Esophagus squamous epithelium (tissue), 5 donors: ENCODE measurements at places on chromosomes 2 and 18.

GRCh38 chr2:238905224-238905623, 57.3 kb downstream of the TWIST2 start:
- no peak for DNase-seq
- no peaks in the 10 kb centered on the region for H3K36me3 ChIP-seq
- no peaks in the 10 kb centered on the region for H3K27me3 ChIP-seq
- peaks cover 7% of the 10 kb centered on the region for H3K4me1 ChIP-seq
- H3K27ac ChIP-seq = no peak overlapping the region
- no peak overlapping the region for H3K4me3 ChIP-seq

- H3K27me3 ChIP-seq = no peaks in the 10 kb centered on the region
- peaks cover 27% of the 10 kb centered on the region for H3K4me1 ChIP-seq
- peak overlapping the region; percentile 74 for H3K27ac ChIP-seq
- H3K36me3 ChIP-seq = no peaks in the 10 kb centered on the region
- no peak overlapping the region for H3K4me3 ChIP-seq
These were observed 21.1 kb downstream of the INPP5D start for GRCh38 chr2:233081232-233081730.

- no peak overlapping the region for H3K4me3 ChIP-seq
- DNase-seq = no peak
- no peaks in the 10 kb centered on the region for H3K27me3 ChIP-seq
These were observed 205.4 kb upstream of the ACVR2A start for GRCh38 chr2:147639386-147639785.

GRCh38 chr2:143955401-143956065, 564.4 kb downstream of the ZEB2 start:
- peaks cover 9% of the 10 kb centered on the region for H3K4me1 ChIP-seq
- no peak for DNase-seq
- H3K4me3 ChIP-seq = no peak overlapping the region
- H3K36me3 ChIP-seq = no peaks in the 10 kb centered on the region
- no peaks in the 10 kb centered on the region for H3K27me3 ChIP-seq

- H3K36me3 ChIP-seq = no peaks in the 10 kb centered on the region
- H3K27me3 ChIP-seq = no peaks in the 10 kb centered on the region
- H3K4me1 ChIP-seq = no peaks in the 10 kb centered on the region
- H3K27ac ChIP-seq = no peak overlapping the region
These were observed 17.8 kb upstream of the KLF7 start for GRCh38 chr2:207183506-207183905.

DNA sequence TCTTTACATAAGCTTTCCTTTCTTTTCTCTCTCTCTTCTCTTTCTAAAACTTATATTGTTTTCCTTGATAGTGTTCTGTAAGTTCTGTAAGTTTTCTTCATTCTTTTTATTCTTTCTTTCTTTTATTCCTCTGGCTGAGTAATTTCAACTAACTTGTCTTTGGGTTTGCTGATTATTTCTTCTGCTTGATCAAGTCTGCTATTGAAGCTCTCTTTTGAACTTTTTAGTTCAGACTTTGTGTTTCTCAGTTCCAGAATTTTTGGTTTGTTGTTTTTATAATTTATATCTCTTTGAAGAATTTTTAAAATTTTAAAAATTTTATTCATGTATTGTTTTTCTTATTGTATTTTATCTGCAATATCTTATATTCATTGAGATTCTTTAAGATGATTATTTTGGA, 795.8 kb upstream of the SALL3 start:
- DNase-seq = no peak
- no peaks in the 10 kb centered on the region for H3K36me3 ChIP-seq
- H3K27ac ChIP-seq = no peak overlapping the region
- no peak overlapping the region for H3K4me3 ChIP-seq

DNA sequence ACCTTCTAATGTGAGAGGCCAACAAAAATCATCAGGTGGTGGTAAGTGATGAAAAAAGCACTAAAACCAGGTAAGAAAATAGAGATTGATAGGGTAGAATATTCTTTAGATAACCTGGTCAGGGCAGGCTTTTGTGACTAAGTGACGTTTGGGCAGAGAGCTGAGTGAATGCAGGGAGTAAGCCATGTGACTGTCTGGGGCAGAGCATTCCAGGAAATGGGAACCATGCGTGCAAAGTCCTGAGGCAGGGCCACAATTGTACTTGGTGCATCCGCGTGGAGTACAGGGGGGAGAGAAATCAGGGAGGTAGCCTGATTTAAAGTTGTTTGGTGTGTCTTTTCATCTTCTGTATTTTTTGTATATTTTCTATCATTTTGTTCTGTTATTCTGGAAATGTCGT, 102.5 kb downstream of the LYPD6B start:
- H3K4me3 ChIP-seq = no peak overlapping the region
- DNase-seq = no peak
- no peaks in the 10 kb centered on the region for H3K27me3 ChIP-seq
- H3K27ac ChIP-seq = no peak overlapping the region
- H3K4me1 ChIP-seq = no peaks in the 10 kb centered on the region

DNA sequence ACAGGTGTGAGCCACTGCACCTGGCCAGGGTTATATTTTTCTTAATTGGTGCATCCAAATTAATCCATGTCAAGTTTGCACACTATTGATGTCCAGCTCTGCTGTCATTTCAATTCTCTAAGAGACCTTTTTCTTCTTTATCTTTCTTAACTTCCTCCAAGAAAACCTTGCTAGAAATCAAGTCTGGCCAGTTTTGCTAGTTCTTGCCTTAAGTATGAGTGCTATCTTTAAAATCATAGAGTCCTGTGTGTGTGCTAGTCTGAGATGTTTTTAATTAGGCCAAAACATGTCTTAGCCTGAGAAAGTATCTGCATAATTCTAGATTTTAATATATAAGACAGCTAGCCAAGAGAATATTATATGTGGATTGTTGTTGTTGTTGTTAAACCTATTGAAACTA, 56.2 kb upstream of the SLC39A10 start:
- H3K27me3 ChIP-seq = no peaks in the 10 kb centered on the region
- DNase-seq = no peak
- no peaks in the 10 kb centered on the region for H3K36me3 ChIP-seq
- no peak overlapping the region for H3K27ac ChIP-seq

GRCh38 chr2:54618646-54619565, 104.6 kb upstream of the EML6 start:
- no peak for DNase-seq
- peak overlapping the region; percentile 57 for H3K27ac ChIP-seq
- peaks cover 4% of the 10 kb centered on the region for H3K4me1 ChIP-seq

DNA sequence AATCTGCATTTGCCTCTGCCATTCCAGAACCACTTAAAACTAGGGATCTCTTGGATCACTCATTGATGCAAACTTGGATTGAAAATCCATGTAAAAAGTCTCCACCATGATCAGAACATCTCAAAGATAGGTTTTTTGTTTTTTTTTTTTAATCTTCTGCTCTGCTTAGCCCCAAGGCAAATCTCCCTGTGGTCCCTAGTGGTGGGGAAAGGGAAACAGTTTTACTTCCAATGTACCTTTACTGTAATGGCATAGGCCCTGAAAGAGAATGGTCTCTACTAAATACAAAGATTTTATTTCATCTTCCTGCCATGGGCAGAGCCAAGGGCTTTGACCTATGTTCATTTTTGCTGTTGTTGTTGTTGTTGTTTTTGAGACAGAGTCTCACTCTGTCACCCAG, 78.4 kb downstream of the KANSL1L start:
- H3K27ac ChIP-seq = no peak overlapping the region
- no peaks in the 10 kb centered on the region for H3K27me3 ChIP-seq
- H3K36me3 ChIP-seq = peaks cover 4% of the 10 kb centered on the region
- H3K4me3 ChIP-seq = no peak overlapping the region

DNA sequence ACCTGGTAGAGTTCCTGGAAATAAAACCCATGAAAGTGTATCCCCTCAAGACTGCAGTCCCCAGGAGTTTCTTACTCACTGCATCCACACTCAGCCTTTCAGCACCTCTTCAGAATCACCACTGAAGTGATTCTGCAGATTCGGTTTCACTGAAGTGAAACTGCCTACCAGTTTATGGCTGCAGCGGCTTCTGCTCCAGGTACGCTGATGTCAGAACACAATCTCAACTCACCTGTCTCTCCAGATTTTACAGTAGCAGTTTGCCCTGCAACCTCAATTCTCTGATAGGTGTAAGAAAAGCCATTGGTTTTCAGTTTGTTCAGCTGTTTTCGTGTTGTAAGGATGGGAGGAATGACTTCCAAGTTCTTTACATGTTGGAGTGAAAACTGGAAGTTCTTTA, 124.8 kb downstream of the TSN start:
- no peaks in the 10 kb centered on the region for H3K36me3 ChIP-seq
- H3K4me3 ChIP-seq = no peak overlapping the region
- no peak overlapping the region for H3K27ac ChIP-seq

DNA sequence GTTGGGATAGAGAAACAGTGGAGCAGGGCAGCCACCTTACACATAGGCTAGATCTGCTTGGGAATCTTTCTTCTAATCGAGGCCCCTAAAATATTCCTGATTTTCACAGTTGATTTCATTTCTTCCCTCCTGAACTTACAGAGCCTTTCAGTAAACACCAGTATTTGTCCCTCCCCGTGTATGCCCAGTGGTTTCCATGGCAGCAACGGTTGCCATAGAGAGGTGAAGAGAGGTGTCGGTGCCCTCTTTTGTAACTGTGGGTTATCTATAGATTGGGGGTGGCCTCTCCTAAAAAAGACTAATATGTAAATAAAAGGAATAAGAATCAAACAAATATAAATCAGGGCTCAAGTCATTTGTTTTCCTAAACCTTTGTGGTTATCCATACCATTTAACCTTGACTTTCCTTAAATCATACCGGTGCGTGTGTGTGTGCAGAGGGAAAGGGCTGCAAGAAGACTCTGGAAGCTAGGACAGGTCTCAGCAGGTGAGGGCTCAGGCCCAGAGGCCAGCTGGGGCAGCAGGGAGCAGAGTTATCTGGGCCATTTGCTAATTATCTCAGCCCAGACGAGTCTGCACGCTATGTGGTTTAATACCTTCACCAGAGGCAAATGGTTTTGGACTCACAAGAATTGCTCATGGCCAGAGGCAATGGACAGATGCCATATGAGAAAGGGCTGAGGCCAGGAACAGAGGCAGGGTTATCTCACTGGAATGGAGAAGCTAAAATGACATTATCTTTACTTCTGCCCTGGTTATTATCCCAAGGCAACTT, 35.5 kb downstream of the LIPG start:
- no peaks in the 10 kb centered on the region for H3K4me1 ChIP-seq
- no peaks in the 10 kb centered on the region for H3K27me3 ChIP-seq
- H3K36me3 ChIP-seq = no peaks in the 10 kb centered on the region
- H3K27ac ChIP-seq = no peak overlapping the region

- no peak for DNase-seq
- no peaks in the 10 kb centered on the region for H3K27me3 ChIP-seq
- H3K27ac ChIP-seq = no peak overlapping the region
- no peaks in the 10 kb centered on the region for H3K4me1 ChIP-seq
- no peaks in the 10 kb centered on the region for H3K36me3 ChIP-seq
- H3K4me3 ChIP-seq = no peak overlapping the region
These were observed 60.4 kb upstream of the TANC1 start for GRCh38 chr2:158907926-158908456.

GRCh38 chr2:56380861-56381260, 197.1 kb downstream of the CCDC85A start:
- no peaks in the 10 kb centered on the region for H3K4me1 ChIP-seq
- no peak overlapping the region for H3K27ac ChIP-seq
- H3K4me3 ChIP-seq = no peak overlapping the region
- H3K36me3 ChIP-seq = no peaks in the 10 kb centered on the region
- H3K27me3 ChIP-seq = no peaks in the 10 kb centered on the region
- DNase-seq = no peak

DNA sequence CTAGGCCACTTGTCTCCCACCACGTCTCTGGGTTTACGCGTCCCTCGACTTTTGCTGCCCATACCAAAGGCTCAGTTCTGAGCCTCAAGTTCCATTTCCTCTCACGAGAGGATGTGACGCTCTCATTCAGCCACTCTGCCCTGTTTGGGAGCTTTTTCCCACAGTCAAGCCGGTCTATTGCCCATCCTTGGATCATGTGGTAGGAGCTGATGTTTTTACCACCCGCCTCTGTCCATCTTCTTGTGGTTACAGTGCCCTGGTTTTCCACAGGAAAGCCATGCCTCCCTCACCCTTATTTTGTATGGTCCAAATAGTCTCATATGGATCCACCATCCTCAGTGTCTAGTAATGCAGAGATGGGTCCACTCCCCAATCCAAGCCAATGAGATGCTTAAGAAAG, 20.4 kb downstream of the FBXO36 start:
- no peaks in the 10 kb centered on the region for H3K4me1 ChIP-seq
- no peak for DNase-seq
- H3K4me3 ChIP-seq = no peak overlapping the region
- no peaks in the 10 kb centered on the region for H3K36me3 ChIP-seq
- H3K27me3 ChIP-seq = no peaks in the 10 kb centered on the region

DNA sequence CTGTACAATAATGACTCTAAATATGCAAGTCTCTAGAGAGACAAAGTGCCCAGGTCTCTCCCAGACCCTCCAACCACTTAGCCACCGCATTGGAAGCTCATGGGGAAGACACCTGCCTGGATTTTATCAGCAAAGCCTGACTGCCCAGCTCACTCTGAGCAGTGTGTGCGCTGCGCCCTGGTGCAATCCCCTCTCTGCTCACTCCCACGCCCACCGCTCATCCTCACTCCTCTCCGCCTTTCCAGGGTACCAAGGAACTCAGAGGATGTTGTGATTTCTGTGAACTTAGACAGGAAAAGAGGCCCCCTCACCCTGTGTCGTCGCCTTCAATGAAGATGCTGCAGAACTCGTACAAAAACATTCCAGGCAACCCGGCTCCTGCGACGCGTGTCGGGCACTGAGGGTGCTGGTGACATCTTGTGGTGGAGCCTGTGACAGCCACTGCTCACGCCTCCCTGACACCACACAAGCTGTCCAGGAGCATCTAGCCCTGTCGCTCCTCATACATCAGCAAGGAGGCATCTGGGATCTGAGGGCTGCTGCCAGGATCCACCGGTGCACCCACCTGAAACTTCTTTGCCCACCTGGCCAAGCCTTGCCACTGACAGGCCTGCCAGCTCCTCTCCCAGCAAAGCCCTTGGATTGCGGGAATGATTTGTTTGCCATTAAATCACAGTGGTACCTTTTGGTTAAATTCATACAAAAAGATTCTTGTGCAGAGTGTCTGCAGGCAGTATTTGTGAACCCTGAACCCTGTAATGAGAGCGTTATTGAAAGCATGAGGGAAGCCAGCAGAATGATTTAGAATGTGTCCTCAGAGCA, 220.4 kb downstream of the ZNF516 start:
- H3K36me3 ChIP-seq = no peaks in the 10 kb centered on the region
- no peaks in the 10 kb centered on the region for H3K27me3 ChIP-seq

- H3K27me3 ChIP-seq = no peaks in the 10 kb centered on the region
- no peak overlapping the region for H3K27ac ChIP-seq
- H3K36me3 ChIP-seq = no peaks in the 10 kb centered on the region
- no peak for DNase-seq
- H3K4me1 ChIP-seq = no peaks in the 10 kb centered on the region
These were observed 107.9 kb downstream of the PRKCE start for GRCh38 chr2:45759310-45759851.

GRCh38 chr2:44706681-44707553, 234.6 kb upstream of the SIX3 start:
- H3K27me3 ChIP-seq = no peaks in the 10 kb centered on the region
- no peak overlapping the region for H3K27ac ChIP-seq
- DNase-seq = no peak
- no peak overlapping the region for H3K4me3 ChIP-seq
- H3K4me1 ChIP-seq = no peaks in the 10 kb centered on the region

GRCh38 chr18:57710226-57710625, 88.6 kb upstream of the NARS1 start:
- no peaks in the 10 kb centered on the region for H3K27me3 ChIP-seq
- no peak for DNase-seq
- H3K4me3 ChIP-seq = no peak overlapping the region
- peaks cover 50% of the 10 kb centered on the region for H3K4me1 ChIP-seq

GRCh38 chr2:208186465-208186864, 3.4 kb downstream of the C2orf80 start:
- peaks cover 4% of the 10 kb centered on the region for H3K4me1 ChIP-seq
- no peaks in the 10 kb centered on the region for H3K36me3 ChIP-seq
- DNase-seq = no peak
- H3K27ac ChIP-seq = no peak overlapping the region
- H3K4me3 ChIP-seq = no peak overlapping the region
- peaks cover 35% of the 10 kb centered on the region for H3K27me3 ChIP-seq
